ENCODE measurements at places on chromosomes 7 and 10.

DNA sequence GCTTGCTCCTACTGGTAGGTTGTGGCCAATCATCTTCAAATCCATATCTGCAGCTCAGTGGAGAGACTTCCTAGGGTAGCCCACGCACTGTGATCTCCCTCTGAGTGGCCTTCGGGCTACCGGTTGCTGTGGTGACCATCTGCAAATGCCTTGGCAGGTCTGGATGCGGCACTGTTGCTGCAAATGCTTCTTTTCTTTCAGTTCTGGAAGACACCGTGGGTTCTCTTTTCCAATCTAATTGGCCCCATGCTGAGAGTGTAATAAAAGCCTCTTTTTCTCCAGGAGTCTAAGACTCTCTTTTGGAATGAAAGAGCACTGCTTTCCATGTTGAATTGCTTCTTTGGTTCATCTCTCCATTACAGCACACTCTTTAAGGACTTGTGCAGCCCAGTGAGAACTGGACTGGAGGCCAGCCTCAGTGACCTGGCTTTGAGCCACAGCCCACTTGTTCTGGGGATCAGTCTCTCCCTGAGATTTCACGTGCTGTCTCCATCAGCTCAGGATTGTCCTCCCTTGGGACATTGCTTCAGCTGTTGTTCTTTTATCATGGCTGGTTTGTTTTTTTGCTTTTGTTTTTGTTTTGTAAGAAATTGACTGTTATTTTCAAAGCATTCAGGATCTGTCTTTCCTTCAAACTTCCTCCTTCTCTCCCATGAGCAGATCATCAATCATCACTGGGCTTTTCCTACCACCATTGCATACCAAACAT, 286.6 kb downstream of the BMPER start:
- DNase-seq: no peak

DNA sequence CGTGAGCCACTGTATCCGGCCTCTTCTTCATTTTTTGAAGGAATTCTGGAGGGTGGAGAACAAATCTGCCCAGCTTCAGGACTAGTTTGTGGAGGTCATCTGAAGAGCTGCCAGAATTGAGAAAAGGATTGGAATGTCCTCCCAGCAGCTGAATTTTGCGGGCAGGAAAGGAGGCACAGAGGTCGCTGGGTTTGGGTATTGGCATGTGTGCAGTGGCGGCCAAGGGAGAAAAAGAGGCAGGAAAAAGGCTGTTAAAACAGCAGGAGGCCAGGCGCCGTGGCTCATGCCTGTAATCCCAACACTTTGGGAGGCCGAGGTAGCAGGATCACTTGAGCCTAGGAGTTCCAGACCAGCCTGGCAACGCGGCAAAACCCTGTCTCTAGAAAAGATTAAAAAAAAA, 80.4 kb downstream of the HIP1 start:
- no peak for DNase-seq

DNA sequence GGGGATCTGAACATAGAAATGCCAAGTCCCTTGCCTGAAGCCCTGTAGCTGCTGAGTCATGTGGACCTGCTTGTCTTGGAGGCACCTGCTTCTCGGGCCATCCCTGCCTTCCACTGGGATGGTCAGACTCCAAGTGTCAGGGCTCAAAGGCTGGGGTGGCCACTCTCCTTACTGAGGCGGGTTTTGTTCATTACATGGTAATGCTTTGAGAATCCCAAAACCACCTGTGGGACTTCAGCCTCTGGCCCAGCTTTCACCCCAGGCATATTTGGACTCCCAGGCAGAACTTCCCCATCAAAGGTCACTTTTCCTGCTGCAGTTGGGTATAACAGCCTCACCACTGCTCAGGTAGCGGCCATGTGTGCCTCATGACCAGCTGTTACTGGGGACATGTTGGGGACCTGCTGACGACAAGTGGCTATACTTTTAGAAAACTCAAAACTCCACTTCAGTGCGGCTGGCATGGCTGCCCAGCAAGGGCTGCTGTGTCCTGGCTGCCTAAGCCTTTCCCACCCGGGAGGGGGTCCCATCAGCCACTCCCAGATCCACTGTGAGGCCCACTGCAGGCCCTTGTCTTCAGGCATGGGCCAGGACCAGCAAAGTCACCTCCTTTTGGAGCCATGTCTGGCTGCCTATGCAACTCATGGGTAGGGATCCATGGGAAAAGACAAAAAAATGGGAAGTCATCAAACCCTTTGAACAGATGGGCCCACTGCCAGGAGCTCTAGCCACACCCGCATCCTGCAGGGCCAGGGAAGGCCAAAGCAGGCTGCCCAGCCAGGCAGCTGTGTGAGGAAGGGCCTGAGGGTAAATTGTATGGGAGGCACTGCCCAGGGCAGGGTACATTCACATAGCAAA, 96.7 kb downstream of the ARHGAP22 start:
- no peak for DNase-seq

- DNase-seq: no peak
Measured at GRCh38 chr10:113320987-113321386, 231.9 kb upstream of the HABP2 start.

DNA sequence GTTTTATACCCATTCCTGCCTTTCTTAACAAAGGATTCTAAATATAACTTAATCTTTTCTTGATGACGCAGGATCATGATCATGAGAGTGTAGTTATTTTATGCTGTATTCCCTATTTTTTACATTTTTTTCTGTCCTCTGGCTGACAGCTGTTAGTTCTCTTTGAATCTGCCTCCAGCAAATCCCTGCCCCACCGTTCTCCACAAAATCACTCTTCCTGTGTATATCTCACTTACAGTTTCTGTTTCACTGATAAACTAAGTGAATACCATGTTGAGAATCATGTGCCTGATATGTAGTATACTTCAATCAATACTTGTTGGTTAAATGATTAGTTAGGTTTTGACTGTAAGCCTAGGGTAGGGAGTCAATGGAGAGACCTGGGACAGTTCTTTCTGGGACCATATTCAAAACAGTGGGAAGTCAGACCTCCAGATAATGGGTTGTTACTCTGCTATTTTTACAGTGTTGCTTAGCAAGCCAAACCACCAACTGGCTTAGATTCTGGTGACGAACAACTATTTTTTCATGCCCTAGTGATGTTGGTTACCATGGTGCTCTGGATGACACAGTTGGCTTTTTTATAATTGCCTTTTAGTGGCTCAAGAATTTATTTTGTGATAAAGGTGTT, 12.8 kb downstream of the CNNM1 start:
- DNase-seq: no peak

DNA sequence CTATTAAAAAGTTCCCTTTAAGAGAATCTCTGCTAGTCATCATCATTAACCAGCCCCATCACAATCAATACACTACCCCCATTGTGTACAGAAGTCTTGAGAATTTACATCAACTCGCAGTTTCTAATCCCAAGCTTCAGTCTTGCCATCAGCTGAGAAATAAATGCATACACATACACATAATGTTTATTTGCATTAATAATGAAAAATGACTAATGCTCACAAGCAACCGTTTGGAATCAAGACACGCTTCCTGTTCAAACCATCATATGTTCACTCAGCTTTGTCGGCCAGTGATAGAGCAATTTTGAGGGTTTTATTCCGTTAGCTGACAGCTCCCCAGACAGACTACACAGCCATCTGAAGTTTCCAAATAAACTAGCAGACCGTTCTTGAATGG, 287.1 kb downstream of the SFMBT2 start:
- no peak for DNase-seq

GRCh38 chr10:85795460-85795859, 571.1 kb downstream of the GRID1 start:
- no peak for DNase-seq

DNA sequence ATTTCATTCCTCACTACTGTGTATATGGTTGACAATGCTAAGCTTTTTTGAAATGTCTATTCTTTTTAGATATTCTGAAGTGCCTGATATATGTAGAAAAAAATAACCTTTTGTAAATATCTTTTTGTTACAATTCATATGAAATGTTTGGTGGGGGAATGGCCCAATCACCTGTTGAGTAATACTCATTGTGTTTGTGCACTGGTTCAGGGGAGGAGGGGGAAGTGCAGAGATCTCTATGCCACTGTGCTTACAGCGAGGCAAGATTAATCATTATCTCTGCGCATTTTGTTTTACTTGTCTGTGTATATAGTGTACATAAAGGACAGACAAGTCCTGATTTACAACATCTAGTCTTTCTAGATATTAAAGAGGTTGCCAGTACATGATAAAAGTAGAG, 25.2 kb downstream of the NUP42 start:
- DNase-seq: no peak

DNA sequence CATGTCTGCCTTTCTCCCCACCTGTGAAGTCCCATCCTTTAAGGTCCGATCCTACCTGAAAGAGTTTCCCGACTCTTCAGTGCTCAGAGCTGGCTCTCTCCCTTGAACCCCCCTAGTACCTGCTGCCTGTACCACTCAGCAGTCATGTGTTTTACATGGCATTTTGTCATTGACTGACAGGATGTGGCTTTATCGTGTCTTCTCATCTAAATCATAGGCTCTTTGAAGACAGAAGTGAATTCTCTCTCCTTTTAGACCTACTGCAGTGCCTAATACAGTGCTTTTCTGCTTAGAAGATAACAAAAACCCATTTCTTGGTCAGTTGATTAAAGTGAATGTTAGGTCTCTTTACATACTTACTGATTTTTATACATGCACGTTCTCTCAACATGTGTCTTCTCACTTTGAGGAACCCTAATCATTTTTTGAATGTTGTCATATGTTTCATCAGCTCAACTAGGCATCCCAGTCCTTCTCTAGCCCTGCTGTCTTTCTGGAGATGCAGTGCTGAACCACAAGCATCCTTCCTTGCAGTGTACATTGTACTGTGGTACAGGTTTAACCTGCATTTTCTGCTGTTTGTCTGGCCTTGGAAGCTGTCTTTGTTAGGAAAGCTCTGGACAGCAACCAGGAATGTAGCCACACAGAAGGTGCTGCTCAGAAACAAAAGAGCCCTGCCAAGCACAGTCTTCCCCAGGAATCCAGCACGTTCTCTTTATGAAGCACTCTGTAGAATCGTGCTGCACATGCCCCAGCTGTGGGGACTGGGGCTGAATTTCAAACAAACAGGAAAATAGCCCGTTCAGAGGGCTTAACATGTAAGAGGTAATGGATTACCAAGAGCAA, 28.1 kb upstream of the LRRC4 start:
- no peak for DNase-seq

DNA sequence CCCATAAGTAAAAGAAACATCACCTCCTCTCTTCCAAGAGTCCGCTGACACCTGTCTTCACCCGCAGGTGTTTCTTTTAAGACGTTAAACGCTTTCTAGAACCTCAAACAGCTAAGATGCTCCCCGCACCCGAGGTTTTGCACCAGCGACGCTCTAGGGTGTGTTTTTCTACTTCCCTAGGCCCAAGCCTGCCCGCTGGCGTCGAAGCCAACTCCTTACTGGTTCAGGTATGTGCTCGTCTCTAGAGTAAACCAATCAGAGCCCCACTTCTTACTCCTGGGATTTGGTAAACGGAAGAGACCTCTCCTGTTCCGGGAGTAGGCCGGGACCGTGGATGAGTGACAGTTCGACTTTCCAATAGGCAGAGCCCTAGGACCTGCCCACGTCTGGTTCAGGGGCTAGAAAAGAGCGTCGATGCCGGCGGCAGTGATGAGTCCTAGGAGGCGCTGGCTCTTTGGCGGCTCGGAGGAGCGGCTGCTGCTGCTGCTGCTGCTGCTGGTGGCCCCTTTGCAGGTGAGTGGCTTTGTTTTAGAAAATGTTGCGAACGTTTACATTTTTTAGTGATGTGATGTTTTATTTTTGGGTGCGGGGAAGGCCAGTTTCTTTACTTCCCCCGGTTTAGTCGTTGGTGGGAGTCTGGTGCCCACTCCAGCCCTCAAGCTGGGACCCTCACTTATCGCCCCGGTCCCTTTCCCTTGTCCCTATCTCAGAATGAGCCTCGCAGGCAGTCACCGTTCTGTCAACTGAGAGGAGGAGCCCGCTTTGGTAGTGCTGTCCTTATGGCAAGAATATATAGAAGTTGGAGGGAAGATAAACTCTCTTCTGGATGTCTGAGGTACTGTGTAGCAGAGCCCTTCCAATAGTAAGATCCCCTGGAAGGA, at the start of gene BPGM:
Gene BPGM, plus strand, starts transcription at position 429 of the 881 bp plus-strand sequence. CDS start 14,655 bp downstream, outside the sequence.
- DNase-seq: peak; percentile 92

DNA sequence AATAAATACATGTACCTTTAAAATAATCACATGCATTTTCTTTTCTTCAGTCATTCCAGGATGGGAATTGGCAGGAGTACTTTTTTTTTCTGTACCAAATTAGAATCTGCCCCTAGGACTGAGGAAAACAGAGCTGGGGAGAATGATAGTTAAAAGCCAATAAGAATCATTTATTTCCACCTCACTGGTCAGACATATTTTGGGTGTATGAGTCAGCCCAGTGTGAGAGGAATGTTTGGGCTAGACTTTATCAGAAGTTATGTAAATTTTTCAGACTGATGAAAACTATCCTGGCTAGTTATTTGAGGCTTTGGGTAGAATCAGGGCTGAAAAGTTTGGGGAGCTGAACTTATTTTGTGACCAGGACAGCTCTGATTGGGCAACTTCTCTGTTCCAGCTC, 303.1 kb upstream of the NPSR1 start:
- DNase-seq: no peak

- no peak for DNase-seq
Measured at GRCh38 chr10:15541376-15541775, 170.3 kb upstream of the FAM171A1 start.

- DNase-seq: no peak
Measured at GRCh38 chr10:129717816-129718547, 246.1 kb downstream of the EBF3 start.

GRCh38 chr10:15570738-15571339, 148.9 kb downstream of the ITGA8 start:
- no peak for DNase-seq

DNA sequence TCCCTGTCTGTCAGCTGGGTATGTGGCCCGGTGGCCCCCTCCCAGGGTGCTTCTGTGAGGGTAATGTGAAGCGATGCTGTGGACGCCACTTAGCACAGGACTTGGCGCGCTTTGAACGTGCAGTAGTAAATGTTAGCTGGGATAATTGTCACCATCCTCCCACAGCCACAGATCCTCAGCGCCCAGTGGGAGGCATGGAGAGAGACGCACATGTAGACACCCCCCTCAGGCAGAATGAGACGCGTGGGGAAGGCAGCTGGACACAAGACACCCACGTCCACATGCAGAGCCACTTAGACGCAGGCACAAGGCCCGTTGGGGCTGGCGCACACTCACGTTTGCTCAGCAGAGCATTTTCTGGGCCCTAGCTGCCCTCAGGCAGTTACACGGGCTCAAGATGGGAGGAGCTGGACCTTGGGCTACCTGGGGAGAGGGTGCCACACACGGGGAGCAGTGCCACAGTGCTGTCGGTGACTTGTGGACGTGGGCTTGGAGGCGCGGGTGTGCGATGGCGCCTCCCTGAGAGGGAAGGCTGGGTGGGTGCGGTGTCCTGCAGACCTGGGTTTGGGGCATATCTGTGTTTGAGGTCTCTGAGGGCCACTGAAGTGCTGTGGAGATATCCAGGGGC, 26.4 kb downstream of the ADCYAP1R1 start:
- DNase-seq: no peak

GRCh38 chr10:131644289-131644688, 256.5 kb upstream of the PPP2R2D start:
- DNase-seq: no peak
